ENCODE measurements at places on chromosomes 1 and 21.

DNA sequence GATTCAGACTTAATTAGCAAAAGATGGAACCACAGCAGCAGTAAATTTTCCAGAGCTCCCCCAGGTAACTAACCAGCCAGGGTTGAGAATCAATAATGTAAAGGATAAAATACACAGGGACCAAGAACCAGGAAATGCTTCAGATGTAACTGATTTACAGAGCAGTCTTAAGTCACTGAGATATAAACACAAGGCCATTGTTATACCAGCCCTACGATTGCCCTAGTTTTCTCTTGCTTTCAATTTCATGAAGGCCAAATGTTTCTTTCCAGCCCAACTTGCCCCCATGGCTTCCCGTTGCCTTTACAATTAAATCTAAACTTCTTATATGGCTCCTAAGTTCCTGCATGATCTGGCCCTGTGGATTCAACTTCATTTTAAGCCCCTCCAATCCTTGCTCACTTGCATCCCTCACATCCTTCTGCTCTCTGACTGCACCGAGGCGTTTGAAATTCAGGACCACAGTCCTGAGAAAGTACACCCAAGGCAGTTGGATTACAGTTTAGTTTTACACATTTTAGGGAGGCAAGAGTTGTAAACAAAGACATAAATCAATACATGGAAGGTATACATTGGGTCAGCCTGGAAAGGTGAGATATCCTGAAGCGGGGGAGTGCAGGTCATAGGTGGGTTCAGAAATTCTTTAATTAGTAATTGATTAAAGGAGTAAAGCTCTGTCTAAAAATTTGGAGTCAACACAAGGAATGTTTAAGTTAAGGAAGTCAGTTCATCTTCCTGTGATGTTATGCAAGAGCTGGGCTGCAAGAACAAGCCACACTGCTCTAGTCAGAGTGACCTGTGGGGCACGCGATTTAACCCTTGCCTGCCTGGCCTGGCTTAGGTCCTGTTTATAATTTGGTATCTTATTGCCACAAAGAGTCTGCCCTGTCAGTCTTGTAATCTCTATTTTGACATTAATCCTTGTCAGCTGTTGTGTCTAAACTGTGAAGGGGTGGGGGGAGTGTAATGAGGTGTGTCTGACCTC lies 69.9 kb upstream of the COG2 start:
- DNase-seq: peak; percentile 15

DNA sequence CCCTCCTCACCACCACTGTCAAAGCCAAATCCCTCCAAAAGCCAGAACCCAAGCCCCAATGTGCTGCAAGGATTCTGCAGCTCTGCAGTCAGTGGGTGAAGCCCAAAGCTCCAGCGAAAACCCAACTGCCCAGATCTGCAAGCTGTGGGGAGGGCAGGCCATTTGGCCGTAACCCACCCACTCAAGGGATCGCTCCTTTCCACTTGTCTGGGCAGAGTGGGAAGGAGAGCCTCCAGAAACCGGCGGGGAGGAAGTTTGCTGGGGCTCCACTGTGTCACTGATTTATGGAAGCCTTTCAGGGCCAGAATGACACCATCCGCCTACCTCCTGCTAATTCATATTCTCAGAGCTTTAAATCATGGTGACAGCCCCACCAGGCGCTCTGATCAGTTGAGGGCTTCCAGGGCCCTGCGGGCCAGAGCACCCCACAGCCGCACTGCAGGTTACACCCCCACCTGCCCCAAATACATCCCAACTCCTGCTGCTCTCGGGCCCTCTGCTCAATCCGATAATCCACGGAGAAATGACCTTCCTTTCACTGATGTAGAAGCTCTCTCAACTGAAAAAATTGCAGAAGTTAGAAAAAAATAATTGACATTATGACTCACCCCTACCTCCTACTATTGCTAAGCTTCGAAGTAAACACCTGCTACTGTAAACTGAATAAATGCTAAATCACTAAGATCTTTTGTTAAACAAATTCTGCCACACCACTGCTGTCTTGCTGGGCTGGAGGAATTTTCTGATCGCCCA lies 40.6 kb upstream of the RAB4A start:
- DNase-seq: no peak

DNA sequence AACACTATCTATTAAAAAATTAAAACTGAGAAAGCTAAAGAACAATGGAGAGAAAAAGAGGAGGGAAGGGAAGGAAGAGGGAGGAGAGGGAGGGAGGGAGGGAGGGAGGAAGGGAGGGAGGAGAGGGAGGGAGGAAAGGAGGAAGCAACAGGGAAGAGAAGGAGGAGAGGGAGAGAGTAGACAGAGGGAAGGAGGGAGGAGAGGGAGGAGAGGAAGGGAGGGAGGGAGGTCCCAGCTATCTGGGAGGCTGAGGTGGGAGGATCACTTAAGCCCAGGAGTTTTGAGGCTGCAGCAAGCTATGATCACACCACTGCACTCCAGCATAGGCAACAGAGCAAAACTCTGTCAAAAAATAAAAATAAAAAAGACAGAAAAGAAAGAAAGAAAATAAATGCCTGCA lies 16.5 kb downstream of the ZBTB17 start:
- no peak for DNase-seq

DNA sequence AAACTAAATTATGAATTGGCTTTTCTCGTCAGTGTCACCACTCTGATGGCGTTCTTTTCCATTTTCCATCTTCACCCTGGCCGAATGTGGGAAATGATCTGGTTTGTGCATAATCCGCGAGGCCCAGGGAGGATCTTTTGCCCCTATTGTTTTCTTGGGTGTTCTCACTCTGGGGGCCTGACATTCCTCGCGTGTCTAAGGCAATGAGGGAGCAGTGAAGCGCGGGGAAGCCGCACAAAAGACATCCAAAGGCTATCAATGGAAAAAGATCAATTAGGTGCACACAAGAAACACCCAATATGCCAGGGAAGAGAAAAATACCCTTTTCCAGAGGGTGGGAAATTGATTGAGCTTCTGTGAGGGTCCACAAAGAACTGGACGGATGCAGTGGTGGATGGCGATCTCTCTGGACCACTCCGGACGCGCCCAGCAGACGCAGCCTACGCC lies 941 bp upstream of the C1orf21 start:
- DNase-seq: peak; percentile 89

- no peak for DNase-seq
These were observed 47.2 kb downstream of the C1orf21 start for GRCh38 chr1:184433956-184434502.

- DNase-seq: no peak
These were observed 127.0 kb upstream of the MROH9 start for GRCh38 chr1:170808216-170808885.

DNA sequence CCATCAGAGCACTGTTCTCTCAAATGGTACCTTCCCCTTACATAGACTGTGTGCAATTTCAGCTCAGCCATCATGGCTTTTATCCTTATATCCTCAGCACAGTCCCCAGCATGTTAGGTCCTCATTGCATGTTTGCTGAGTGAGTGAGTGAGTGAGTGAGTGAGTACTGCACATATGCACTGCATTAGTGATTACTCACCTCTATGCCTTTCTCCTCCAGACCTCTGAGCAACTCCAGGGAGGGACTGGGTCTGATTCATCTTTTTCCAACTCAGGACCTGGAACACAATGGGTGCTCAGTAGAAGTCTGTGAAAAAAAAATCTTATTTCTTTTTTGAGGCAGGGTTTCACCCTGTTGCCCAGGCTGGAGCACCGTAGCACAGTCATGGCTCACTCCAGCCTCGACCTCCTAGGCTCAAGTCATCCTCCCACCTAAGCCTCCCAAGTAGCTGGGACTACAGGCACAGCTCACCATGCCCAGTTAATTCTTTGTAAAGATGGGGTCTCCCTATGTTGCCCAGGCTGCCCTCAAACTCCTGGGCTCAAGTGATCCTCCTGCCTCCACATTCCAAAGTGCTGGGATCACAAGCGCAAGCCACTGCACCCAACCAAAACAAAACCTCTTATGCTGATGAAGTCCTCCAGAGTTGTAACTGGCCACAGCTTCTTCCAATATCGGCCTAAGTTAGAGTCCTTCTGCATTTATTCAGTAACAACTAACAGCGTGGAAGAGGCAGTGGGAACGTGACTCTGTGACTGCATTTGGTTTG lies 23.7 kb downstream of the RNU5D-1 start:
- DNase-seq: no peak

GRCh38 chr1:220877377-220878095 lies 1.7 kb upstream of the HLX start:
- DNase-seq: peak; percentile 73

GRCh38 chr1:23018661-23019093 lies 591 bp upstream of the KDM1A start:
- DNase-seq: no peak

DNA sequence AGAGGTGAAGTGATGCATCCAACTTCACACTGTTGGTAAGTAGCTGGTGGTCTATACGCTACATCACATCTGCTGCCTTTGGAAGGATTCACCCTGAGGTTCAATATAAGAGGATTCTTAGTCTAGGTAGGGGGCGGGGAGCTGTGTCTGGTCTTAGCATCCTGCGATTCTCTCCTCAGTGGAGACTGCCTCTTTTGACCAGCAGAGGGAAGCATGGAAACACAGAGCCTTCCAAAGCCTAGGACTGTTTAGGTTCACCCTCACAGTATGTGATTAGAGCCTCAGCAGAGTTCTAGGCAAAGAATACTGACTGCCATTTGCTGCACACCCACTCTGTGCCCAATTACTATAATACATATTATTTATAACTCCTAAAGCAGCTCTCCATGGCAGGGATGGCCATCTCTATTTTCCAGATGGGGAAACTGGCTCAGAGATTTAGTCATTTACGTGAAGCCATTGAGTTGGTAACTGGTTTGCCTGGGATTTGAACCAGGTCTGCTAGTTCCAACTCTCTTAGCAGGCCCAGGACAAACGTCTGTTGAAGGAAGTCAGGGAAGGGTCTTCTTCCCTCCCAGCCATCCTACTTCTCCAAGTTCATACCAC lies 28.9 kb upstream of the EFCAB14 start:
- DNase-seq: peak; percentile 75

- no peak for DNase-seq
These were observed 16.4 kb upstream of the MTF1 start for GRCh38 chr1:37875833-37876232.

- peak; percentile 85 for DNase-seq
These were observed 1.5 kb downstream of the CACHD1 start for GRCh38 chr1:64471218-64472039.

DNA sequence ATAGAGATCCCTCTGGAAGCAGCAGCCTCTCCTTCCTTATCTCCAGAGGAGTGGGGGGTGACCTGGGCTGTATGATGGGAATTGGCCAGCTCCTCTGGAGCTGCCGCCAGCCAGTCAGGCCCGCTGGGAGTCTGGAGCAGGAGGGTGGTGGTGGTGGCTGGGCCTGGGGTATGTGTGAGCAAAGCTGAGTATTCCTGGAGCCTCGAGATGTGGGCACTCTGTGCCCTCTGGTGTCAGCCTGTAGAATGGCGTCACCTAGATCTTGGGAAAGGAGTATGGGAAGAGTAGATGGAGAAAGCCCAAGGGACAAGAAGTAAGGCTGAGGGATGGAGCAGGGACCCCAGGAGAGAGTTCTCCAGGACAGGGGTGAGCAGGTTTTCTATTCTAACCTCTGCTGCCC lies 16.0 kb downstream of the VANGL2 start:
- DNase-seq: peak; percentile 54

DNA sequence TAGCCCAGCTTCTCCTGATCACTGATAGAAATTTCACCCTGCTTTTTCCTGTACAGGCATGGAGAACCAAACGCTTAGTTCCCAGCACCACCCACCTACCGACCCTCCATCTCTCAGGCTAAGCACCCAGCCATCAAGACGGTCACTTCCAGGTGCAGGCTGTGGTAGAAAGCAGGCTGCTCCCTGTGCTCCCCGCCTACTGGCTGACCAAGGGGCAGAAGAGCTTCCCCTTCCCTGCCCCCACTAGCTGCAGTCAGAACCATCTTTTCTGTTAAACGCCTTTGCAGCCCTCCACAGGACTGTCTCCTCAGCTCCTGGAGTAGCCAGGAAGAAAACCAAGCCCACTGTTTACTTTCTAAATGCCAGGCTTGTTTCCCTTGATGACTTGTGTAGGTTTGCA lies 23.0 kb downstream of the SPATA46 start:
- no peak for DNase-seq

GRCh38 chr1:32031578-32032274 lies 18.1 kb downstream of the KHDRBS1 start:
- DNase-seq: no peak

GRCh38 chr1:8483586-8483985 lies 165.7 kb downstream of the SLC45A1 start:
- DNase-seq: no peak

- no peak for DNase-seq
These were observed 11.6 kb downstream of the PEF1 start for GRCh38 chr1:31633117-31633516.

DNA sequence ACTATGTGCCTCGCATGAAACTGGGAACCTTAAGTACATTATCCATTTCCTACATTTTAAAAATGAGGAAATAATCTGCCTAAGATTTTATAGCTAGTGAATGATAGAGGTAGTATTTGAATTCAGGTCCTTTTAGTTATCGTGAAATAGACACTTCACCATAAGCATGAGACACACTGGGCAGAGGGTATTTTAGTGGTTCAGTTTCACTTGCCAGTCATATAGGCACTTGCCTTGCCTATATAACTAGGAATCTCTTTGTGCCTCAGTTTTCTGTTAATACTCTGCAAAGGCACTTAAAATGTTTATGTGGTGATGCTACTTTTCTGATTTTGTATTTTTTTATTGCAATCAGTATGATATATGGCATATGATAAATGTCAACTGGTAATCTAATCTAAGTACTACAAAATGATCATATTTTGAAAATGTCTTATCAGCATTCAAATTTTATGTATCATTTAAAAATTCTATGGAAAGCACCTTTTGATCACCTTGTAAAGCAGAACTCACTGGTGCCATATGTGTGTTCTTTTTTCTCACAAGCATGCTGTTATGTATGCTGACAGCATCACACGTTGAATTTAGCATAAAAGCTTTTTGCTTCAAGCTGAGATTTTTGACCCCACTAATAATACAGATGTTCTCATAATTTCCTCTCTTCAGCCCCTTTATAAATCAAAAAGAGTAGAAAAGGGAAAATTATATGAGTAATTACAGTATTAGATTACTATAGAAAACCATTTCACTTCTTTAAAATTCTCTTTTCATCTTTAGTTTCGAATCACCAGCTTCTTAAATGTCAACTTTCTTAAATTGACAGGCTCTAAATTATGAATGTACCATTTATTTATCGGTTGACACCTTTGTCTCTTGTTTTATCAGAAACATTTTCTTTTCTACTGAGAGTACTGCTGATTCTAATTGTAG lies 52.6 kb downstream of the RPS6KC1 start:
- no peak for DNase-seq

- DNase-seq: no peak
These were observed 42.0 kb downstream of the UBIAD1 start for GRCh38 chr1:11314959-11315358.

GRCh38 chr21:40751221-40751620 lies 95.7 kb downstream of the DSCAM start:
- peak; percentile 36 for DNase-seq

- peak; percentile 43 for DNase-seq
These were observed 3.5 kb downstream of the MYCL start for GRCh38 chr1:39898191-39898590.

GRCh38 chr1:215704089-215704860 lies 137.2 kb downstream of the KCTD3 start:
- DNase-seq: no peak

- DNase-seq: no peak
These were observed 65.7 kb downstream of the TLR5 start for GRCh38 chr1:223077247-223077833.

Data from eye (tissue), 1 donor.